ENCODE measurements at places on chromosomes 1 and 21.

GRCh38 chr1:11735854-11736745 is at the start of gene AGTRAP:
AGTRAP (plus strand) TSS chr1:11736136; CDS start chr1:11736209, 73 bp downstream.
- peak within 1 kb of the TSS; percentile 75 for H3K27ac ChIP-seq
- H3K36me3 ChIP-seq = peaks cover 2% of the 10 kb centered on the region
- H3K27me3 ChIP-seq = peaks cover 6% of the 10 kb centered on the region
- DNase-seq = peak; percentile 83
- peaks cover 45% of the 10 kb centered on the region for H3K4me1 ChIP-seq

DNA sequence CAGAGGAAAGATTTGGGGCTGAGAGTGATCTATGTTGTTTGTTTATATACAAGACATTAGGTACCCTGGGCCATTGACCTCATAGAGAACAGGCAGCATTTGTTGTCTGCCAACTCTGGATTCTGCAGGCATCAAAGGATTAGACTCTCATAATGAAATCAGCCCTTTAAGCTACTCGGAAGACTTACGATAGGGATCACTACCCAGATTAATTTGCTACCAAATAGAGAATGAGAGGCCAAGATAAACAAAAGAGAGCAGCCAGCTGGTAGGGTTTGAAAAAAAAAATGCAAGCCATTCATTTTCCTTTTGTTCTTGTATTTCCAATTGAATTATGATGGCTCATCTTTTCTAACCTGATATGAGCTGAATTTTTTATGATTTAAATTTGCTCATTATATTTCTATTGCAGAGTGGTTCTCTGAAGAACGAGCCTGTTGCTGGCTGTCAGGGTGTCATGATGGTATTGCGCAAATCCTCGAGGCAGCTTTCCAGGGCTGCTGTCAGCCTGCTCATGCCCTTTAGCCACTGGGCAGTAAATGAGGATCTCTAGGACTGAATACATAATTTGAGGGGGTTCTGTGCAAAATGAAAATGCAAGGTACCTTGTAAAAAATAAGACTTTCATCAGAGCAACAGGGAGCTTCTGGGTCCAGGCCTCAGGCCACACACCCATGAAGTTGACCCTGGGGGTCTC is 116.4 kb upstream of the KCNJ15 start:
- no peak overlapping the region for H3K27ac ChIP-seq
- no peak for DNase-seq
- H3K36me3 ChIP-seq = no peaks in the 10 kb centered on the region
- peaks cover 10% of the 10 kb centered on the region for H3K27me3 ChIP-seq
- H3K4me3 ChIP-seq = no peak overlapping the region

DNA sequence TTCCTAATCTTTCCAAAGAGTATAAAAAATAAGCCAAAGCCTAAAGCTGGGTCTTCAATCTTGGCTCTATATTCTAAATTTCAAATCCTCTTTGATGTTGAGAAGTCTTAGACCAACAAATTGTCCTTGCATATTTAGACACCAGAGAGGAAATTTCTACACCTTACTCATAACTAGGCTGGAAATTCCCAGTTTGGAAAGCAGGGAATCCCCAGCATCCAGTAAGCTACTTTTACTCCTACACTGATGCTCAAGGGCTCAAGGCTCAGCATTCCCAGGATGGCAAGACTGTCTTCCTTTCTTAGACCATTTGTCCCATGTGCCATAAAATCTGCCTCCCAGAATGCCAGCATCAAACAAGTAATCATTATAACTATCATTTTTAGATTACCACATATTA is 28.3 kb downstream of the PRDX6 start:
- H3K36me3 ChIP-seq = no peaks in the 10 kb centered on the region
- peaks cover 7% of the 10 kb centered on the region for H3K27me3 ChIP-seq
- H3K4me1 ChIP-seq = no peaks in the 10 kb centered on the region
- H3K4me3 ChIP-seq = no peak overlapping the region
- H3K27ac ChIP-seq = no peak overlapping the region

DNA sequence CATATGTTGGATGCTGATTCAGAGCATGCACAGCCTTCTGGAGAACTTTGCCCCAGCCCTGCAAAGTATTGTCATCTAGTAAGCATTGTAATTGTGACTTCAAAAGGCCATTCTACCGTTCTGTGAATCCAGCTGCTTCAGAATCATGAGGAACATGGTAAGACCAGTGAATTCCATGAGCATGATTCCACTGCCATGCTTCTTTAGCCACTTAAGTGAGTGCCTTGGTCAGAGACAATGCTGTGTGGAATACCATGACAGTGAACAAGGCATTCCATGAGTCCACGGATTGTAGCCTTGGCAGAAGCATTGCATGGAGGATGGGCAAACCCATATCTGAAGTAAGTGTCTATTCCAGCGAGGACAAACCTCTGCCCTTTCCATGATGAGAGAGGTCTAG is 123.7 kb downstream of the S1PR1 start:
- H3K4me3 ChIP-seq = no peak overlapping the region
- no peak overlapping the region for H3K27ac ChIP-seq
- no peaks in the 10 kb centered on the region for H3K36me3 ChIP-seq
- H3K27me3 ChIP-seq = peaks cover 39% of the 10 kb centered on the region
- no peak for DNase-seq

- H3K27me3 ChIP-seq = peaks cover 54% of the 10 kb centered on the region
- no peak overlapping the region for H3K27ac ChIP-seq
- peaks cover 21% of the 10 kb centered on the region for H3K4me1 ChIP-seq
- DNase-seq = no peak
- H3K4me3 ChIP-seq = no peak overlapping the region
- H3K36me3 ChIP-seq = no peaks in the 10 kb centered on the region
These were observed 5.6 kb upstream of the GPR25 start for GRCh38 chr1:200867018-200867811.

GRCh38 chr1:38918568-38918967 is 23.1 kb downstream of the RHBDL2 start:
- H3K4me1 ChIP-seq = peaks cover 3% of the 10 kb centered on the region
- no peak overlapping the region for H3K4me3 ChIP-seq
- no peaks in the 10 kb centered on the region for H3K36me3 ChIP-seq

- peaks cover 36% of the 10 kb centered on the region for H3K36me3 ChIP-seq
These were observed 23.2 kb downstream of the DDX59 start for GRCh38 chr1:200646515-200646914.
